ENCODE measurements at places on chromosomes 11 and 22.

- DNase-seq, result no peak
Observed at GRCh38 chr22:27133019-27133431, 475.6 kb downstream of the MIAT start.

DNA sequence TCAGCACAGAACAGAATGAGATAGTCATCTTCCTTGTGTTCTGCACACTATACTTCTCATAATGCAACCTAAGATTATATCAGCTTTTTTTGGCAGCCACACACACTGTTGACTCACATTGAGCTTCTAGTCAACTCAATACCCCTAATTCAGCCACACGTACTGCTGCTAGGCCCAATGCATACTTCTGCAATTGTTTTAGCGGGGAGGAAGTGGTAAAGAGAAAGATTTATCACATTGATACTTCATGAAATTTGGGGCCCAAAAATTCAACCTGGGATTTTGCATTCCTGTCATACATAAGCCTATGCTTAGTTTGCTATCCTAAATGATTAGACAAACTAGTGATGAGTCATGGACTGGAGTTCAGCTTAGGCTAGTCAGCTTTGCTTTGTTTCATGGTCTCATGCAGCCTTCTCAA, 8.6 kb upstream of the UPB1 start:
- no peak for DNase-seq

GRCh38 chr11:65210748-65211147, 29.0 kb downstream of the CAPN1 start:
- no peak for DNase-seq

DNA sequence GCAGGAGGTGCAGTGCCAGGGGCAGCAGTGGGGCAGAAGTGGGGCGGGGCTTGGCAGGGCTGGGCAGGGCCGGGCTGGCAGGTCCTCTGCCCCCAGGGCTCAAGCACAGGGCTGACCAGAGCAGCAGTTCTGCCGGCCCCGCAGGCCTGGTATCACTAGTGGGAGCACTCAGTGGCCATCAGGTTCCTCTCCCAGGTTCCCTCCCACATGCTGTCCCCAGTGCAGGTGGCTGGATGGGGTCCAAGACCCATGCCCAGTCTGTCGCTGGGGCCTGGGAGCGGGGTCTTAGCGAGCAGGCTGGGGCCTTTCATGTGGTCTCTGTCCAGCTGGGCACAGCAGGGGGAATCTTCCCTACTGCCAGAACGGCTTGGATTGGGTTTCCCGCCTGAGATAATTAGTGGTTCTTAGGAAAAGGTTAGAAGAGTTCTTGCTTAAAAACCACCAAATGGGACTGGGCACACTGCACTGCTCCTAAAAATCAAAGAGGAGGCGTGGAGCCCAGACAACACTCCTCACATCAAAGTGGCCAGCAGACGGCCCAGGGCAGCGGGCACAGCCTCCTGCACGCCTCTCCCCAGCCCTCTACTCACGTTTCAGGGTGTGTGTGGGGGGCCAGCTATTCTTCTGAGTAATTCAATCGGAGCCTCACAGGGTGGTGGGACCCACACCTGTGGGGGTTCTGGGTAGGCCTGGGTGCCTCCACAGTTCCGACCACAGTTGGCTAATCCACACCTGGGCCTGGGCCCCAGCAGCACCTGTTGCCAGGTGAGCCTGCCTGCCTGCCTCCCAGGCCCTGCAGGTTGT, 45.6 kb downstream of the TPCN2 start:
- no peak for DNase-seq

DNA sequence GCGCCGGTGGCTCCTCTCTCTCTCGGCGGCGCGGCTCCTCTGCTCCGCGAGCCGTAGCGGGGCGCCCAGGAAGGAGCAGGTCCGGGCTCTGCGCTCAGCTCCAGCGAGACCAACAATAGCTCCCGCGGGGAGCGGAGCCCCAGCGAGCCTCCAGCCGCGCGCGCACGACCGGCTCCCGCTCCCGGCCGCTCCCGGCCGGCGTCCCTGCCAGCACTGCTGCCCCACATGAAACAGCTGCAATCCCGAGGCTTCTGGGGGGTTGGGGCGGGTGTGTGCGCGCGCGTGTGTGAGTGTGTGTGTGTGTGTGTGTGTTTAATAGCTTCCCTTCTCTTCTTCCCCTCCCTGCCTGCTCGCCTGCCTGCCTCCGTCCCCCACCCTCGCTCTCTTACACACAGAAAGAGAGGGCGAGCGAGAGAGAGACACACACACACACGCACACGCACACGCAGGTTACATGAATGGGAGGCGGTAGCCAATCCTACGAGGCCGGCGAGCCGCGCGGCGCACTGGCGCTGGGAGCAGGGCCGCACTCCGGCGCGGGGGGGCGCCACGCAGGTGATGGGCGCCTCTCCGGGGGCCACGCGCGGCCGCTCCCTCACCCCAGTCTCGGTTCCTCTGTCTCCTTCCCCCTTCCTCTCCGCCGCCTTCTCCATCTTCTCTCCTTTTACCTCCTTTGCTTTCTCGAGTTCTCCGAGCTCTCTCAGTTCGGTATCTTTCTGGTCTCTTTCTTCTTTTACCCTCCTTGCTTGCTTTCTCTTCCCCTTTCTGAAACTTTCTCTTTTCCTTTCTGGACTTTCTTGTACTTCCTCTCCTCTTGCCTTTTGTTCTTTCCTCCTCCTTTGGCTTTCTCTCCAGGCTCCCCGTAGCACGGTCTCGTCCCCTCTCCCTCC, at the start of gene TENM4:
TSS of gene TENM4 (minus strand) at position 460 of the 890 bp plus-strand sequence. CDS start 371,086 bp downstream, outside the sequence.
- DNase-seq, result peak; percentile 1

DNA sequence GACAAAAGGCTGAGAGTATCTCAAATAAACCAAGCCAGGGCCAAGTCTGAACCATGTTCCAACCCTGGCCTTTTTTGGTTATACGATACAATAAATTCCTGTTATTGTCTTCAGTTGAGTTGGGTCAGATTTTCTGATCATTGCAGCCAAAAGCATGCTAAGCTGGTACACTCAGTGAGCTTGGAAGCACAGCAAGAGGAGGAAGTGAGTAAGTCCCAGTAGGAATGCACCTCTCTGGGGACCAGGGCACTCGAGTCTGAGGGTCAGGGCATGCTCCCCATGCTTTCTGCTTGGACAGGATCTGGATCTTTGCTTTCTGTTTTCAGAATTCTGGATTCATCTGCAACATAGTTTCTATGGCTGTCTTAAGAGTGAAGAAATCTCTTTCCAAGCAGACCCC, 73.1 kb downstream of the TMPRSS5 start:
- DNase-seq, result no peak

DNA sequence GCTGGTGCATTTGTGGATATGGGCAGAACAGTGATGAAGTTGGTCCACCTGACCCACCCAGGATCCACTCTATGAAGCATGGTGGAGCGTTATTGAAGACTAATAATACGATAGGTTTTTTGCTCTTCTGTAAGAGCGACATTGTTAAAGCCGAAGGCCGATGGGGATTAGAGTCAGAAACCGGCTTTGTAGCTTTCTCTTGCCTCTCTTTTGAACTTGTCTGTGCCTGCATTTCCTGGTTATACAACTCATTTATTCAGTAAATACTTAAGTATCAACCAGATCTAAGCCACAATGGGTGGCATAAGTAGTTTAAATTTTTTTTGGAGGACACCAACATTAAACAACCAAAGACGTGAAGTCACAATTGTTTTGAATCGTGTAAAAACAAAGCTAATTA, 93.4 kb downstream of the ARHGAP42 start:
- no peak for DNase-seq

GRCh38 chr22:34812631-34813030, 253.3 kb upstream of the ISX start:
- DNase-seq, result no peak

- no peak for DNase-seq
Observed at GRCh38 chr11:44536788-44537516, 28.5 kb upstream of the CD82 start.

DNA sequence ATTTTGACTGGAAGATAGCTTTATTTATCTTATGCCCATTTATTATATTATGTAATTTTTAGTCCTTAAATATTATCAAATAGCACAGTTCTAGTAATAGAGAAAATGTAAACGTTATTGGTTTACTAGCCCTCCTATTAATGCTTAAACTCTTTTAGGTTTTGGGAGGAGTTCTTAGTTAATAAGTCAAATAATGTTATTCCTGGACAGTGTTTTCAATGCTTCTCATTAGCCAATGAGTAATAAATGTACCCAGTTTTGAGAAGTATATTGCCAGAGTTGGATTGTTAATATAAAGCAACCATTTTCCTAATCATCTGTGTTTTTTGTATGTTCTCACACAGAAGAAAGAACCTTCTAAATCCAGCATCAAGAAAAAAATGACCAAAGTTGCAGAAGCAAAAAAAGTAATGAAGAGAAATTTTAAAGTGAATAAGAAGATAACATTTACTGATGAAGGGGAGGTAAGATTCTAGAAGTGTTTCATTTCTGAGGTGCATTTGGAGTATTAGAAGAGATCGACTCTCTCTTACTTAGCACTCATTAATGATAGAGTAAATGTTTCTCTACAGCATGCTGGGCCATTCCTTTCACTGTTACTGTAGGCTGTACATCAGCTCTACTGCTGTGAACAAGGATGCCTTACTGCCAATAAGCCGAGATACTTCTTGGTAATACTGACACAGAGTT, 173.4 kb downstream of the DDX10 start:
- DNase-seq, result no peak

GRCh38 chr11:57482782-57483561, 22.6 kb downstream of the RTN4RL2 start:
- DNase-seq, result peak; percentile 66

DNA sequence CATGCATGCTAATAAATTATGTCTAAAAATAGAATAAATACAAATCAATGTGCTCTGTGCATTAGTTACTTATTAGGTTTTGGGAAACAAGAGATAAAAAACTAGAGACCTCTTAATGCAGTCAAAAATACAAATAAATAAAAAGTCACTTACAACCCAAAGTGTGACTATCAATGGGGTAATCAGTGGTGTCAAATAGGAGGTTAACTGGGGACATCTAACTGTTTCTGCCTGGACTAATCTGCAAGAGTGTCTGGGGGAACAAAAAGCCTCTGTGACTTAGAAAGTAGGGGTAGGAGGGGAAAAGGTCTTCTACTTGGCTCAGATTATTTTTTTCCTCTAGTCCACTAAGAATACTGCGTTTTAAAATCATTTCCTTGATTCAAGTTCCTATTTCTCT, 810 bp upstream of the HBB start:
- DNase-seq, result no peak

- DNase-seq, result no peak
Observed at GRCh38 chr11:7892059-7892699, 38.9 kb downstream of the OR10A6 start.

DNA sequence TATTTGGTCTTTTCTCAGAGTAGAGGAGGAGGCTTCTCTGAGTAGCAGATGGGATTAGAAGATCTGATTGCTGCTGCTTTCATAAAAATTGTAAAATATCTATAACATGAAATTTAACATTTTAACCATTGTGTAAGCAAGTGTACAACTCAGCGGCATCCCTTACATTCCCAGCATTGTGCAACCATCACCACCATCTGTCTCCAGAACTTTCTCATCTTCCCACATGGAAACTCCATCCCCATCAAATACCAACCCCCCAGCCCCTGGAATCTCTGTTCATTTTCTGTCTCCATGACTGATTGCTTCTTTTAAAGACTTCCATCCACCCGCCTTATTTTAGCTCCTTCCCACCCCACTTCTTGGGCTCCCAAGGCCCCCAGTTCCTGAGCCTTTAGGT, 32.3 kb downstream of the MRGPRD start:
- DNase-seq, result no peak

- DNase-seq, result no peak
Observed at GRCh38 chr11:82458147-82458546, 275.5 kb downstream of the FAM181B start.

DNA sequence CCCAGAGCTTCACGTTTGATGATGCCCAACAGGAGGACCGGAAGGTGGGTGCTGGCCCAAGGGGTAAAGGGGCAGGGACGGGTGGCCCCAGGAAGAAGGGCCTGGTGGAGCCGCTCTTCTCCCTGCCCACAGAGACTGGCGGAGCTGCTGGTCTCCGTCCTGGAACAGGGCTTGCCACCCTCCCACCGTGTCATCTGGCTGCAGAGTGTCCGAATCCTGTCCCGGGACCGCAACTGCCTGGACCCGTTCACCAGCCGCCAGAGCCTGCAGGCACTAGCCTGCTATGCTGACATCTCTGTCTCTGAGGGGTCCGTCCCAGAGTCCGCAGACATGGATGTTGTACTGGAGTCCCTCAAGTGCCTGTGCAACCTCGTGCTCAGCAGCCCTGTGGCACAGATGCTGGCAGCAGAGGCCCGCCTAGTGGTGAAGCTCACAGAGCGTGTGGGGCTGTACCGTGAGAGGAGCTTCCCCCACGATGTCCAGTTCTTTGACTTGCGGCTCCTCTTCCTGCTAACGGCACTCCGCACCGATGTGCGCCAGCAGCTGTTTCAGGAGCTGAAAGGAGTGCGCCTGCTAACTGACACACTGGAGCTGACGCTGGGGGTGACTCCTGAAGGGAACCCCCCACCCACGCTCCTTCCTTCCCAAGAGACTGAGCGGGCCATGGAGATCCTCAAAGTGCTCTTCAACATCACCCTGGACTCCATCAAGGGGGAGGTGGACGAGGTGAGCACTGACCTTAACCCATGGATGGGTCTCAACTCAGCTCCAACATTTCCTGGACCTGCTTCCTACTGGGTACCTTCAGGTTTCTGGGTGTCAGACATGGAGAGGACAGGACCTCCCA, 2.0 kb downstream of the RIC8A start:
- no peak for DNase-seq

GRCh38 chr11:85947431-85948272, 92.5 kb downstream of the CCDC83 start:
- no peak for DNase-seq

DNA sequence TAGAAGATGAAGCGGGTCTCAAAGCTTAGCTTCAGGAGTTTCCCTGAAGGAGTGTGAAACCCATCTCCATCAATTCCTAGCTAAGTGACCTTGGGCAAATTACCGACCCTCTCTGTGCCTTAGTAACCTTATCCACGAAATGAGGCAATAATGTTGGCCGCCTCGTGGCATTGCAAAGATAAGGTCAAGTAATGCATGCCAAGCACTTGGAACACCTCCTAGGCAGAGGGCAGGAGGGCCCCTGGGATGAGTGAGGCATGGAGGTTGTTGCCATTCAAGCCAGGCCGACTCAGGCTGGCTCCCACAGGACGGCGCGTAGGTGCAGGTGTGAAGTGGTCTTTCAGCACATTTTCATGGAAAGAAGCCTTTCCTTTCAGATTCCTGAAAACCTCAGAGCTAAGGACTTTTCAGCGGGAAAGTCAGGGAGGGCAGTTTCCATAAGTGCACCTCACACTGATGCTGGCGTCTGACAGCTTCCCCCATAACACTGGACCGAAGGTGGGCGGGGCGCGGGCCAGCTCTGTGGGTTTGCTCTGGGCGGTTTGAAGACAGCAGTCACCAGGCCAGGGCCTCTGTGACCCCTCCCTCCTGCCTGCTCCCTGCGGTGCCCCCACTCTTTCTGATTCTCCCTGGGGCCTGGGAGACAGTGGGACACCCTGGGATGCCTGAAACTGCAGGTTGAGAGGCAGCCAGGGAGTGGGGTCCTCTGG, 25.2 kb downstream of the RPS6KA4 start:
- no peak for DNase-seq

- no peak for DNase-seq
Observed at GRCh38 chr11:77379934-77380333, 78.4 kb upstream of the GDPD4 start.

- DNase-seq, result no peak
Observed at GRCh38 chr11:35909511-35910265, 34.2 kb upstream of the LDLRAD3 start.

Data from CD4-positive, alpha-beta T cell treated with Interleukin-12 subunit alpha and Interleukin-12 subunit beta, for 1 hour (primary cell).